ENCODE measurements at places on chromosomes 13 and 19.

- DNase-seq, result no peak
Measured at GRCh38 chr13:34034411-34034810, 216.5 kb downstream of the RFC3 start.

DNA sequence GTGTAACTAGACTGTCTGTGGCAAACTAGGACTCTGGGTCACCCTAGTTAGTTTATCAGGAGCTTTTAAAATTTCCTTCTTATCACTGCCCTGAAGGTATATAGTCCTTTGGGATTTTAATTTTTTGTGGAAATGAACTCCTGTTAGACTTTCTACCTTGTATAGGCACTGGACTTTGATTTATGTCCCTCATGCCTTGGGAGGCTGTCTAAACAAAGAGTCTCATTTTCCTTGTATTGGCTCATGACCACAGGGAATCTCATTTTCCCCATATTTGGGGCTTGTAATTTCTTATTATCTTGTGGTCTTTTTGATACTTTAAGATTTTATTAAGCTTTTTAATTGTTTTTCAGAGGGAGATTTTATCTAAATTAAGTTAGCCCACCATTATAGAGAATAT, 21.4 kb downstream of the KCTD4 start:
- DNase-seq, result no peak

GRCh38 chr13:111867657-111868056, 199.3 kb upstream of the SOX1 start:
- DNase-seq, result no peak

- no peak for DNase-seq
Measured at GRCh38 chr19:5006201-5006600, 37.3 kb downstream of the KDM4B start.

Data from activated CD4-positive, alpha-beta T cell treated with anti-CD3 and anti-CD28 coated beads, Interleukin-2, amount 10 ng/mL, durations not matched to agents 24 days and 14 days (primary cell).